ENCODE measurements at places on chromosomes 7 and 10.

DNA sequence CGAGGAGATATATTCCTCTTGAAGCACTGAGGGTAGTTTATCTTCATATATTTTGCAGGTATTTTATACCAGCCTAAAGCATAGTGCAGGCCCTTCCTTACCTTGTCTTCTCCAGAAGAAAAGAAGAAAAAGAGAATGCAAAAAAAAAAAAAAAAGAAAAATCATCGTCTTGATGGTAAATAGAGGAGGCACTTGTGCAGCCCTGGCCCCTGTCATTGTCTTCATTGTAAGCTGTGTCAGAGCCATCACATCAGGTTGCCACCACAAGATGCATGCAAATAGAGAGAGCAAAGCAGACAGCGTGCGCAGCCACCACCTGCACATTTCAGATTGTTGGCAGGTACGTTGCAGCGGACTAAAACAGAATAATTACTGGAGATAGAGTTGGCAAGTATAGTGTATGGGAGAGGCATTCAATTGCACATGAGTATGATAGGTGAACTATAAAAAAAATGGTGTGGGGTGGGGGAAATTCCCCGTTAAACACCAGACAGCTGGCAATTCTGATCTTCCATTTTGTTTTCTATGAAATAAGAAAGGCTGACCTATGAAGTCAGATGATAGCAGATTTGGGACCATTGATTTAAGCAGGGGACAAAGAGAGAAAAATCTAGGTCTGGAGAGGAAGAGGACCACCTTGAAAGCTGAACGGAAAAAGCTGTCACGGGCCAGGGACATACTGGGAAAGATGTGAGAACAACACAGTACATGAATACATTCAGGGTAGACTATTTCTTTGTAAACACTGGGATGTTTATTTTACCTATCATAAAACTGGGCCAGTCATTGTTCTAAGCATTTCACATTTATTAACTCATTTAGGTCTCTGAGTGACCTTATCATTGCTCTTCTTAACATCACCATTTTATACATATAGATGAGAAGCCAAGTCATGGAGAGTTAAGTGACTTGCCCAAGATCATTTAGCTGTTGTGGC, 306.3 kb upstream of the SP8 start:
- DNase-seq = no peak

DNA sequence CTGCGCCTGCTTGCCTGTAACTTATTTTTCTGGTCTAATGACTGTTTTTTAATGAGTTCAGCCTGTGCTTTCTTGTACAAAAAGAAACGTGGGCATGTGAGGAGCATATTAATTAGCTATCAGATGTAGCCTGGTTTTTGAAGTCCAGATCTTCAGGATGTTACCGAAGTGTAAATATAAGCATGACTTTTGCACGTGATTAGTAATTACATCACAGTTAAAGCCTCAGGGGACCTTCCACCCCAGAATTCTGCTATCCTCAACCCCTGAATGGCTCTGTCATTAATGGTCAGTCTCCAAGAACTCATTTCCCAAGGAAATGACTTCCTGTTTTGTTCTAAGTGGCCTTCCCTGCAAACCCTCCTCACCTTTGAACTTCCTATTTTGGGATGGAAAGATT, 2.1 kb upstream of the PRXL2A start:
- no peak for DNase-seq

DNA sequence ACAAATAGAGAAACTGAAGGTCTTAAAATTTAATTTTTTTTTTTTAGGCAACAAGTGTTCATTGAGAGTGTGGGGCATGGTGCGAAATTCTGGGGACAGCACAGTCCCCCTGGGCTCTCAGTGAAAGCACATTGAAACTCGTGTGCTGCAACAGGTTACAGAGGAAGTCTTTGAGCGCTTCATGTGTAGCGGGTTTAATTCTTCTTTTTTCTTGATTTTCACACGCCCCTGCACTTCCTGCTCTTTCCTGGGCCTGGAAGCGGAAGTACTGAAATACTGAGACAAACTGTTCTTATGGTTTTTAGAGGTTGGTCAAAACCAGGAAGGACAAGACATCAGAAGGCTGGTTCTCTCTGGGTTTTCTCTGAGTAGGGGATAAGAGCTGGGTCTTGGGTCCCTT, 203.5 kb downstream of the PTEN start:
- no peak for DNase-seq

DNA sequence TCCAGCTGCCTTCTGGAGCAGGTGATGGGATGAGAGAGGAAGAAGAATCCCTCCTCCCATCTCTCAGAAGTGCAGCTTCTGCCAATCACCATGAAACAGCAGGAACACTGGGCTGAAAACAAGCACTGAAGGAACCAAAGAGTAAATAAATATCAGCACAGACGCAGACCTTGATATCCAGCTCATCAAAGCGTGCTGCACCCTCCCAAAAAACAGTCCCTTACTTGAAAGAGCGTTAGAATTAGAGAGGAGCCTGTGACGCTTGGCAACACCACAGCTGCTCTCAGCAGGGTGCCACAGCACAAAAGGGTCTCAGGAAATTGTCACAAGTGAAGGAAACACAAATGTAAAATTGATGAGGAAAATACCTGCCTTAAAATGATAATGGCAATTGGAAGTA, 39.5 kb downstream of the KLF6 start:
- DNase-seq = no peak

GRCh38 chr10:129761981-129762956, 201.8 kb downstream of the EBF3 start:
- no peak for DNase-seq

DNA sequence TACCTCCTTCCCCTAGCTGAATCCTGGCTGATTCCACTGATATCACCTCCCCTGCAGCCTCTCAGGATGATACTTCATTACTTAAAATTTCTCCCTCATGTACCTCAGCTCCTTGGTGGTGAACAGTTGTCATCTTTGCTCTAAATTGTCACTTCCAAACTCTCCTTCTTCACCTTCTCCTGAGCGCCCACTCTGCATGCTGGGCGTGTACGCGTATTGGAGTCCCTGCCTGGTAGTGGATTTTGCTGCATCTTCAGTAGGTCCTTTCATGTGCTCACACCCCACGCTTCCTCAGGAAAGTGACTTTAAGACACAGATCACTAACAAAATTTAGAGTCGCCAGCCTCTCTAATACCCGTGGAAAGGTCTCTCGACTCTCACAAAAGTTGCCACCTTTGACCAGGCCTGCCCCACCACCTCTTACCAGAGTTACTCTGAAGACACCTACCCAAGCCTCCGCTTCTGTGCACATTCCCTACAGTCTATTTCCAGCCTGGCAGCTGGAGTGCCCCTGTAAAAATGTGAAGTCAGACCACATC, 236.8 kb downstream of the FANK1 start:
- no peak for DNase-seq

- no peak for DNase-seq
Observed at GRCh38 chr7:284762-285722, 4.9 kb upstream of the FOXL3 start.

DNA sequence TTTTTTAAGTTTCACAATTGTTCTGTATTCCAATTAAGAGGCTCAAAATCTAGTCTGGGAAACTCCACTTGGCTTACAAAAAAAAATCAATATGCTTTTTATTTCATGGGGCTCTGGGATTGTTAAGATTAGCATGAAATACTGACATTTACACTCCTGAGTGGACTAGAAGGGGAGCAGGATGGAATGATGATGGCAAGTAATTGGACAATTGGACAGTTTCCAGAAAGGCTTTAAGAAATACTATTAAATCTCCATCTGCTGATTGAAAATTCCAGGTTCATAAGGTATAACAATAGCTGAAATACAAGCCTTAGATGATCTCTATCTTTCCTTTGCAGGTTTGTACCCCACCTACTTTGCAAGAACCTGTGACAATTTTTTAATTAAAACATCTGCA, 184.4 kb downstream of the LRRTM3 start:
- no peak for DNase-seq

DNA sequence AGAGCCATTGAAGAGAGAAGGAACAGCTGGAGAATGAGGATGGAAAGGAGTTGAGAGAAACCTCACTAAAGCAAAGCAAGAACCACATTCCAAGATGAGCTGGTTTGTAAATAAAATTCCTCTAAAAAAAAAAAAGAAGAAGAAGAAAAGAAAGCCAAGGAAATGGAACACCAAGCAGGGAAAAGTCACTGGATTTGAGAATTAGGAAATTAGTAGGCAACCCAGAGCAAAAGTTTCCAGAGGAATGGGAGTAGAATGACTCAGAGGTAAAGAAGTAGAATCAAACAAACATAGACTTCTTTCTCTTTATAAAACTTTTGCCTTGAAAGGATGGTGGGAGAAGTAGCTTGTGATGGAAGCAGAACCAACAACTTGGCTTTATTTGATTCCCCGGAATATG, 3.9 kb downstream of the CH25H start:
- no peak for DNase-seq

GRCh38 chr7:148035950-148036349, 554.6 kb upstream of the C7orf33 start:
- no peak for DNase-seq

DNA sequence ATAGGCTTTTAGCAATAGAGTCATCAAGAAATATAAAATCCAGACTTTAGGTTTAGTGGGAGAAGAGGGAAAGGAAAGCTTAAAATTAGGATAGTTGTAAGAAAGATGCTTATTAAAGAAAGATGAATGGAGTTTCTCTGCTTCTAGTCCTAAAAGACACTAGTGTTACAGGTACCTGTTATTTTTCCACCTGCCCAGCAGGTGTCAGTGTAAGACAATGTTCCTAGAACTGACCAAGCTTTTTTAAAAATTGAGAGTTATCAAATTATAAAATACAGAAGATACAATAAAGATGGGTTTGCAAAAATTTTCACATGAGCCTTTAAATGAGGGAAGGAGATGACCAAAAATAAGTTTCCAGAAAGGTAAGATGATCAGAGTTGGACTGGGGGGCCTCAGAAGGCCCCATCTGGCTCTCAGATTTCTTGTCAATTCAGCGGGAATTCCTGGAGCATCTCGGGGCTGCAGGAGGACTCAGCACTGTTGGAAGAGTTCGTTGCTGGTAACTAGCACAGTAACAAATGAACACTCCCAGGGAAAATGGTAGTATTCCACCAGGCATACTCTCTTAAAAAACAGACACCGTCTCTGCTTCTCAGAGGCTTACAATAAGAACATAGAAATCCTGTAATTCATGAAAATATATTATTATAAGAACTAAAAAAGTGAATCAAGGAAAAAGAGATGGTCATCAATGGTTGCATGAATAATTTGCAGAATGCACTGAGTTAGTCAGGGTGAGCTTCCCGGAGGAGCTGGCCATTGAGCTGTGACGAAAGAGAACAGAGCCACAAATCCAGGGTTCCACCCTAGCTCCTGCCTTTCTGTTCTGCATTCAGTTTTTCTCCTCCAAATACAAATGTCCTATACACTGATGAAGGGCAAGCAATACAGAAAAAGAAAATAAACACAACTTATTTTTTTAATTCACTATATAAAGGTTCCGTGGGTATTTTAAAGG, 71.8 kb upstream of the PIK3CG start:
- peak; percentile 14 for DNase-seq

DNA sequence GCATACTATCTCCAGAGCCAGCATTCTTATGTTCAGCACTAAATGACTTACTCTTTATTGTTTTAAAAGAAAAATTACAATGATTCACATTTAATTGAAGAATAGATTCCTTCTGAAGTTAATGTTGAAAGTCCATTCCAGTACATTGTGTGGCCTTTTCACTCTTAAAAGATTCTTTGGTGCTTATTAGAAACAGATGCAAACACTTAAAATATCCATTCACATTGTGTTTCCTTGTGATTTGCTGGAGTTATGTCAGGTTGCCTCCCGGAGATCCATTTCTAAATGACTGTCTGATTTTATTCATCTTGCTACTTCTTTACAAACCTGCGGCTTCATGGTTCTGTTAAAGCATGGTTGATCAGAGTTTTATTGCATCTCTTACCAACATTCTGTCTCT, 152.8 kb downstream of the FOXP2 start:
- DNase-seq = no peak

- no peak for DNase-seq
Observed at GRCh38 chr10:53754596-53755250, 982.1 kb upstream of the MBL2 start.

- no peak for DNase-seq
Observed at GRCh38 chr7:128860158-128861073, 2.2 kb upstream of the ATP6V1F start.

GRCh38 chr10:43341450-43341849, 30.0 kb upstream of the FXYD4 start:
- DNase-seq = no peak

DNA sequence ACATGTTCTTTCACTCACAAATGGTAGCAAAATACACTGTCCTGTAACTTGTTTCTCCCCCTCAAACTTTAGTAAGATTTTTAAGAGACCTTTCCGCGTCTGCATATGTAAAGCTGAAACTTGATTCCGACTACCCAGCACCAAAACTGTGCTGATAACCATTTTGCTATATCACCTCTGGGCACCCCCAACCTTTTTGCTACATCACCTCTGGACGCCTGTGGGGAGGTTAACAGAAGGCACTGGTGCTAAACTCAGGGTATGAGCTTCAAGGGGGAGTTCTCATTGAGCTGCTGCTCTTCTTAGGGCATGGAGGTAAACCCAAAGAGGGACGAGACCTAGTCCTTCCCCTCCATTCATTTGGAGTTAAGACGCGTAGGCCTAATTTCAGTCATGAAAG, 67.6 kb upstream of the NFE2L3 start:
- no peak for DNase-seq

GRCh38 chr10:113219446-113219845, 269.4 kb downstream of the TCF7L2 start:
- no peak for DNase-seq

DNA sequence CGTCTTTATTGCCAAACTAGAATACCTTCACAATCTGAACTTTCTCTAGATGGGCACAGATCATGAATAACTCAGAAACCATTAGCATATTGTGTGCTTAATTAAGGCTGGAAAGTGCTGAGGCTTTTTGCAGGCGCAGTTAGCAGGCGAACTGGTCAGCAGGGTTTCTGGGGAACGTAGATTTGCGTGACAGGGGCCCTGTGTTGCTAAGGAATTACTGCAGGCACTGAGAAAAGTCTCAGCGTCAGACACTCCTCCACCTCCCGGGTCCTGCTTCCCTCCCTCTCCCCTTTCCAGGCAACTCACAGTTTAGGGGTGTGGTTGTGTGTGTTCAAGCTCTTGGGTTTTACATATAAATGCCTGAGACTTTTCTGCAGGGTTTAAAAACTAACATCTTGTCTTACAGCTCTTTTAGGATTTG, 2.2 kb downstream of the MAP3K8 start:
- DNase-seq = no peak

GRCh38 chr10:107010531-107010930, 154.0 kb downstream of the SORCS1 start:
- no peak for DNase-seq

- DNase-seq = no peak
Observed at GRCh38 chr10:105017691-105018090, 376.6 kb downstream of the SORCS3 start.

GRCh38 chr10:100357059-100357858, 10.2 kb downstream of the SCD start:
- no peak for DNase-seq

DNA sequence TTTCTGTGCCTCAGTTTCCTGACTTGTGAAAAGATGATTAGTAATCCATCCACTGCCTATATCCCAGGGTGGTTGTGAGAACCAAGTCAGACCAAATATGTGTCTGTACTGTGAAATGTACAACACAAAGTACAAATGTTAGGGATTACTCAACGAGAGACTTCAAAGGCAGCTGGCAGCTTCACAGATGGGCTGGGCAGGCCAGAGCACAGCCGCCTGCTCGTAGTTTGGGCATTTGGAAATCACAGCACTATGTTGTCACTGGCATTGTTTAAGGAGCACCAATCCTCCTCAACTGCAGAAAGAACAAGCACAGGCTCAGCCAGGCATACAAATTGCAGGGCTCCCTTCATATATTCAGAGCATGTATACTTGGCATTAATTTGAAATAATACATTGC, 64.5 kb upstream of the C10orf90 start:
- no peak for DNase-seq

GRCh38 chr7:133836666-133837065, 290.5 kb upstream of the LRGUK start:
- DNase-seq = peak; percentile 21

Measured in NCI-H1436 (cell line).